ENCODE measurements at places on chromosomes 4 and X.

DNA sequence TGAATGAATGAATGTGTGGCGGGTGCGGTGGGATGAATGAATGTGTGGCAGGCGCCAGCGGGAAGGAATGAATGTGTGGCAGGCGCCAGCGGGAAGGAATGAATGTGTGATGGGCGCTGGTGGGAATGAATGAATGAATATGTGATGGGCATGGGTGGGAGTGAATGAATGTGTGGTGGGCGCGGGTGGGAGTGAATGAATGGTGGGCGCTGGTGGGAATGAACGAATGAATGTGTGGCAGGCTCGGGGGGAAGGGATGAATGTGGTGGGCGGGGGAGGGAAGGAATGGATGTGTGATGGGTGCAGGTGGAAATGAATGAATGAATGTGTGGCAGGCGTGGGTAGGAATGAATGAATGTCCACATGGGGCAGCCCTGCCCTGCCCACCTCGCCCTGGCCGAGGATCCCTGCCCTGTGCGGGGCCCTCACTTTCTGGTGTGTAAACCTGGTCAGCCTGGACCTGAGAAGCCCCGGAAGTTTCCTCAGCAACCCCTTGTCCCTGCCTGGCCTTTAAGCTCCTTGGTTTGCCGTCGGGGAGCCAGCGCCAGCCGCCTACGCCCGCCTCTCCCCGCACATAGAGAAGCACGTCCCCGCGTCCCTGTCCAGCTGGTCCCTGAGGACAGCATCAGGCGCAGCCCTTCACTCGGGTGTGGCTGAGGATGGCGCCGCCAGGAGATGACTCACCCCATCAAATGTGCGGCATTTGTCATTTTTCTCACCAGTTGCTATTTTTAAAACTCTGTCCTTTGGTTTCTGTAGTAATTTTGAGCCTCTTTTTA, 112.8 kb upstream of the LRPAP1 start:
- peak; percentile 27 for DNase-seq

GRCh38 chr4:150765216-150765615, 183.3 kb downstream of the MAB21L2 start:
- DNase-seq = no peak

DNA sequence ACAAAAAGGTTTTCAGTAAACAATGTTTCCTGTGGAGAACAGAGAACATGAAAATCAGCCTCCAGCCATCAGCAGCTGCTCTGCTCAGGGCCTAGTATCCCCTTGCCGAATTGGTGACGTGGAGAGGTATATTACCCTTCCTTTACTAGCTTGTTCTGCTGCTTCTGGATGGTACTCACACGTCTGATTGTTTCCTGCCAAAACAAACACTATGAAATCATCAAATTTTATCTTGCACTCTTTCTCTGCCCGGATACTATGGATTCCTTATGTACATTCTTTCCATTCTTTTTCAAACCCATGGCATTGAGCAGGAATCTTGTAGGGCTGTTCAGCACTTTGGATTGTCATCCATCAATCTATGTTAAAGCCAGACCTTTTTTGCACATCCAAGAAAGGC, 18.8 kb upstream of the METAP1 start:
- peak; percentile 5 for DNase-seq

DNA sequence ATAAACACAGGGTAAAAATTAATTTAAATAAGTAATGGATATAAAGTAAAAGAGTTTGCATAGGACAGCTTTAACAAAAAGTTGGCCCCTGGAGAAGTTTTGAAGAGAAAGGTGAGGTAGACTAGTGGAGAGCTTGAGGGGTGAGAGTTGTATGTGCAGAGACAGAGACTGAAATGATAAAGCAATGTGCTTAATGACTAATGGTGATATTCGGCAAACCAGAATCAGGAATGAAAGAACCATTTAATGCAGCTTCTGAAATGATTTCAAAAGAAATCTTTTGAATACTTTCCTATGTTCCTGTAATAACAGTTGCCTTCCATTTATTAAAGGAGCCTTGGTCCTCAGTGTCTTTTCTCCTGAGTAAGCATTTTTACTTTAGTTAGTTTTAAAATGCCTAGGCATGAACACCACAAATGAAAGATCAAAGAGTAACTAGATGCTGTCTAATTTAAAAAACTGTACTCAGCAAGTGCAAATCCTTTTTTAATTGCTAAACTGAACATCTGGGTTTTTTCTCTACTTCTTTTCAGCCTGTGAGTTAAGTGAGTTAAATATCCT, 28.5 kb downstream of the CAMK2D start:
- DNase-seq = no peak

Data from fibroblast of mammary gland (primary cell).